ENCODE measurements at places on chromosomes 12 and 14.

GRCh38 chr12:10158406-10158805 lies 13.5 kb downstream of the OLR1 start:
- DNase-seq, result no peak

DNA sequence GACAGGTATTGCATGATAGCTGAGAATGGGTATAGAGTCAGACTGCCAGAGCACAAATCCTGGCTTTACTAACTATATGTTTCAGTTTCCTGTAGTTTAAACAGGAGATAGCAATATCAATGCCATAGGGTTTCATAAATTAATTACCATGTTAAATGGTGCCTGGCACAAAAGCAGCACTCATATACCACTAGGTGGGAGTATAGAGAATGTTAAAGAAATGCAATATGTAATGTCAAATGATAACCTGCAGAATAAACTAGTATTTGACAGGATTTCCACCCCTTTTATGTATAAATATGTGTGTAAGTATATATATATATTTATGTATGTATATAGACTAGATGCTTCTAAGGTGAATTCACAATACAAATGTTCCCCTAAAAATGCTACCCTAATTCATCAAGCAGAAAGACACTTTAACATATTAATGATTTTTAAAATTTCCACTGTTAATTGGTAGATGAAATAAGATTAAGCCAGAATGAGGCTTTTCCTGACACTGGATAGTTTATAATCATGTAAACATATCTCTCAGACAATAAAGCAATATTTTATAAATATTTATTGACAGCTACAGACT lies 8.6 kb downstream of the WDR89 start:
- DNase-seq, result no peak

- no peak for DNase-seq
Measured at GRCh38 chr12:117850048-117850447, 118.7 kb downstream of the KSR2 start.

DNA sequence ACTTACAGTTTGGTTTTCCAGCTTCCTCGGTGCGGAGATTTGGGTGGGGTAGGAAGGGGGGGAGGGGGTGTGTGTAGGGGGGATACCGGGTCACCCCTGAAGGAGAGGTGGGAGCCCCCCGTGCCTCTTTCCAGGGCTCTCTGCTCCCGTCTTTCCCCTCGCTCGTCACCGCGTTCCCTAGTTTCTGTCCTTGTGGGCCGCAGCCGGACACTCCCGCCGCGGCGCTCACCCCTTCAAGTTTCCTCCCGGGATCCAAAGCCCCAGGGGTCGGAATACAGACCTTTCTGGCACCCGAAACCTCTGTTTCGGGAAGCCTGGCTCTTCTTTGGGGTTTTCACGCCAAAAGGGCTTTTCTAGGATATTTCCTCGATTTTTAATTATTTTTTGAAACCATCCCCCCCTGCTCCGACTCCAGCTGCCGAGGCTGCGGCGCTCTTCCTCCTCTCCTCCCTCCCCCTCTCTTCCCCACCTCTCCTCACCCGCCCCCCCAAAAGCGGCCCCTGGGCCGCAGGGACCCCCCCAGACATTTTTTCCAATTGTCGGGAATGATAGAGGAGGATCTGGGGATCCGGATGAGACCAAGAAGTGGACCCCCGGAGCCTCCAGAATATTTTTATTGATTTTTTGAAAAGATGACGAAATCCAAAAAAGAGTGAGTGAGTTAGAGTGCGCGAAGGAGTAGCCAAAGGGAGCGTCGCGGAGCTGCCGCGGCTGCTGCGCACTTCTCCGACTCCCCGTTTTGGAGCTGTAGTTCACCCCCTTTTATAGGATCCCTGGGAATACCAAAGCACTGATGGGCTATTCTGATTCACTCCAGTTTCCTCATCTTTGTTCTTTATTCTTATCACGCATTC lies 1.7 kb downstream of the CCND2 start:
- DNase-seq, result no peak

DNA sequence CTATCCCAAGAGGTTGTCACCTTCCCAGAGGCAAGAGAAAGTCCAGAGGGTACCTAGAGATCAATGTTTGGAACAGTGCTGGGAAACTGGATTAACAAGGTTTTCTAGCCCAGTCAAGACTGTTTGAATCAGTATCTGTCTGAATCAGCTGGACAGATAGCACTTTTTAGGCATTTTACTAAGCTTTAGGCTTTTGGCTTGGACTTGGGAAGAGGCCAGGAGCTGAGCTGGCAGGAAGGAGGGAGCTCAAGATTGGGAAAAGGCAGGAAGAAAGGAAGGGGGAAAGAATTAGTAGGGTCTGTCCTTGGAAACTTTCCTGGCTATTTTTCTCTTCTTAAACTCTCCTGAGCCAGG lies 8.3 kb downstream of the IKZF4 start:
- no peak for DNase-seq

DNA sequence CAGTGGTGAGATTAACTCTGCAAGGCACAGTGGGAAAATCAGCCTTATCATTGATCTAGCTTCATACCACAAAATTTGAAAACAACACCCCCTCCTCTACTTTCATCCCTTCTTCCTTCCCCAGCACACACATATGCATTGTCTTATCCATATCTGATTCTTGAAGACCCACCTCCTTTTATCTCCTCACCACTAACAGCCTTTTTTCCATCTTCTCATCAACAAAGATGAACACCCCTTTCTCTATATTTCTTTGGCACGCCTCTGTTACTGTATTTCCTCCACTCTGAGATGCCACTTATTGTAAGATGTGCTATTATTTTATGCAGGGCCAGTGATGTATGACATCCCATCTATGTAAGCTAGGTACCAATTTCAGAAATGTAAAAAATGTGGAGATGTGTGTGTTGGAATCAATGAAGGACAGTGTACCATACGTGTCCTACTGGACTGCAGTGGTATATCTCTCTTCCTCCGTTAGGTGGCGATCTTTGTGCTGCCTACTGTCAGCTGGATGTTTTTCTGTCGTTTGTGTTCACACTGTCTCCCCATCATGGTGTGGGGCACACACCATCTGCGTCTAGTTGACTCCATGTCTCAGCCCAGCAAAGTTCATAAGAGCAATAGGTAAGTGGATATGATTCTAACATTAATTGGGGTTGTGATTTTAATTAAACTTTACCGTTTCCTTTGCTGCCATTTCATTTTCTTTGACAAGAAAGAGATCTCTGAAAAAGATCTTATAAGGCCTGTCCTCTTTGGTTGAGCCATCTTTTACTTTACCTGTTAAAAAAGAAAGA lies 24.0 kb downstream of the CCDC38 start:
- DNase-seq, result peak; percentile 44

DNA sequence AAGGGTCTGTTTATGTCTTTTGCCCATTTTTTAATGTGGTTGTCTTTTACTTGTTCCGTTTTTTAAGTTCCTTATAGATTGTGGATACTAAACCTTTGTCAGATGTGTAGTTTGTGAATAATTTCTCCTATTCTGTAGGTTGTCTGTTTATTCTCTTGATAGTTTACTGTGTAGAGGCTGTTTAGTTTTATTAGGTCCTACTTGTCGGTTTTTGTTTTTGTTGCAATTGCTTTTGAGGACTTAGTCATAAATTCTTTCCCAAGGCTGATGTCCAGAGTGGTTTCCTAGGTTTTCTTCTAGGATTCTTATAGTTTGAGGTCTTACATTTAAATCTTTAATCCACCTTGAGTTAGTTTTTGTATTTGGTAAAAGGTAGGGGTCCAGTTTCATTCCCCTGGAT lies 33.9 kb downstream of the SLC39A9 start:
- no peak for DNase-seq
